ENCODE measurements at places on chromosomes 12 and 14.

- no peak overlapping the region for H3K4me3 ChIP-seq
- no peaks in the 10 kb centered on the region for H3K27me3 ChIP-seq
- no peak overlapping the region for H3K27ac ChIP-seq
- H3K4me1 ChIP-seq = peaks cover 12% of the 10 kb centered on the region
These were observed 5.3 kb upstream of the RAB35 start for GRCh38 chr12:120121766-120122293.

- DNase-seq = peak; percentile 20
- H3K36me3 ChIP-seq = peaks cover 3% of the 10 kb centered on the region
- no peaks in the 10 kb centered on the region for H3K27me3 ChIP-seq
- H3K4me1 ChIP-seq = peaks cover 27% of the 10 kb centered on the region
- peak overlapping the region; percentile 98 for H3K27ac ChIP-seq
- H3K4me3 ChIP-seq = peak overlapping the region; percentile 99
These were observed 1.1 kb upstream of the CSRP2 start for GRCh38 chr12:76879710-76880518.

GRCh38 chr12:47980197-47980596 is 16.8 kb downstream of the TMEM106C start:
- H3K36me3 ChIP-seq = peaks cover 25% of the 10 kb centered on the region
- no peak for DNase-seq
- H3K4me3 ChIP-seq = no peak overlapping the region
- no peaks in the 10 kb centered on the region for H3K4me1 ChIP-seq
- H3K27ac ChIP-seq = no peak overlapping the region
- no peaks in the 10 kb centered on the region for H3K27me3 ChIP-seq

GRCh38 chr12:8036346-8036745 is 3.8 kb downstream of the FOXJ2 start:
- H3K27me3 ChIP-seq = no peaks in the 10 kb centered on the region
- no peak overlapping the region for H3K4me3 ChIP-seq
- peaks cover 5% of the 10 kb centered on the region for H3K36me3 ChIP-seq
- H3K4me1 ChIP-seq = peaks cover 35% of the 10 kb centered on the region

DNA sequence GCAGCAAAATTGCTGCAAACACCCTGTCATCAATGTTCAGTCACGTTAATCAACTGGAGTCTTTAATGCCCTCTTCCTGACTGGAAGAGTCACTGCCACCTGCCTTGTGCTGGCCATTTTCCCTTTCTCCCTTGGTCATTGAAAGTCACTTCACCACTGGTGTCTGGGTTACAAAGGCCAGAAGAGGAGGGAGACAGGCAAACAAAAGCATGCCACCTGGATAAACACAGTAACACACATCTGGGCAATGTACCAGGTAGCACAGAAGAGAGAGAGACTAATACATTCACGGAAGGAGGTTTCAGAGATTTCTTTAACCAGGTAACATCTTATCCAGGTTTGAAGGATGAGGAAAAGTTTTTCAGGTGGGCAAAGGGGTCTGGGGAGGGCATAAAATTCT is 32.7 kb downstream of the GPHB5 start:
- no peaks in the 10 kb centered on the region for H3K27me3 ChIP-seq
- H3K4me3 ChIP-seq = no peak overlapping the region
- H3K4me1 ChIP-seq = no peaks in the 10 kb centered on the region
- H3K27ac ChIP-seq = no peak overlapping the region
- DNase-seq = no peak

GRCh38 chr12:128698301-128698972 is 125.3 kb downstream of the SLC15A4 start:
- peaks cover 5% of the 10 kb centered on the region for H3K4me1 ChIP-seq
- no peak overlapping the region for H3K4me3 ChIP-seq
- no peak overlapping the region for H3K27ac ChIP-seq
- no peaks in the 10 kb centered on the region for H3K36me3 ChIP-seq

- peaks cover 8% of the 10 kb centered on the region for H3K4me1 ChIP-seq
- no peak for DNase-seq
- no peaks in the 10 kb centered on the region for H3K36me3 ChIP-seq
- H3K27me3 ChIP-seq = no peaks in the 10 kb centered on the region
These were observed 19.1 kb upstream of the MAPKAPK5 start for GRCh38 chr12:111822886-111823285.

DNA sequence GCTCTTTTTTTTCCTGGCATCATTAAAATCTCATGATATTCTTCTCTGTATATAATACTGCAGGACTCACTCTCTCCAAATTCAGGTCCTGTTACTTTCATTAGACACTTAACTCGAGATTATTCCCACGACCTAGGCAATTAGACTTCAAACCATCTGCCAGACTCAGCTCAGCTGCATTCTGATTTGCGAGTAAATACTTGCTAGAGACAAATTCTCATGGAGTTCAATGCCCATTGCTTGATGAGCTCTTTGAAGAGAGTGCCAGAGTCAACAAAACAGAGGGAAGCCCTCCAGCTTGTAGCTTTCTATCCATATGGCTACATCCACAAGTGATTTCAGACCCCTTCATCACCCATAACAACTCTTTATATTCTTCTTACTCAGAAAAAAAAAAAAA is 88.3 kb downstream of the GTF2A1 start:
- no peak for DNase-seq
- H3K36me3 ChIP-seq = no peaks in the 10 kb centered on the region
- H3K4me3 ChIP-seq = no peak overlapping the region
- H3K27me3 ChIP-seq = no peaks in the 10 kb centered on the region

DNA sequence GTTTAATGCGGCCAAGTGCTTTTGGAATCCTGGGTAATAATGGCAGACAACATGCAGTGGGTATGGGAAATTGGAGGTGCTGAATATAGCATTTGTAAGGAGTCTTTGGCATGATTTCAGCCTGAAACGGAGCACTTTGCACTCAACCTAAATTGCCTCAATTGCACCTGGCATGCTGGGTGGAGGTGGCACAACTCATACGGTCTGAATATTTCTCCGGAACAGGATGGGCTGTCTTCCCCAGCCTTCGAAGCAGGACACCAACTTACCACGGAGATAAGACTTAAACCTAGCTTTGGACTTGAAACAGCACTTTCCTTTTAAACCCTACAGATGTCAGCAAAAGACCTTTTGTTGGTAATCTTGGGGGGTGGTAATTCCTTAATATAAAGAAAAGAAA is 153.7 kb upstream of the SRRM4 start:
- H3K27ac ChIP-seq = no peak overlapping the region
- no peaks in the 10 kb centered on the region for H3K4me1 ChIP-seq
- no peaks in the 10 kb centered on the region for H3K36me3 ChIP-seq
- DNase-seq = no peak
- H3K27me3 ChIP-seq = peaks cover 9% of the 10 kb centered on the region

DNA sequence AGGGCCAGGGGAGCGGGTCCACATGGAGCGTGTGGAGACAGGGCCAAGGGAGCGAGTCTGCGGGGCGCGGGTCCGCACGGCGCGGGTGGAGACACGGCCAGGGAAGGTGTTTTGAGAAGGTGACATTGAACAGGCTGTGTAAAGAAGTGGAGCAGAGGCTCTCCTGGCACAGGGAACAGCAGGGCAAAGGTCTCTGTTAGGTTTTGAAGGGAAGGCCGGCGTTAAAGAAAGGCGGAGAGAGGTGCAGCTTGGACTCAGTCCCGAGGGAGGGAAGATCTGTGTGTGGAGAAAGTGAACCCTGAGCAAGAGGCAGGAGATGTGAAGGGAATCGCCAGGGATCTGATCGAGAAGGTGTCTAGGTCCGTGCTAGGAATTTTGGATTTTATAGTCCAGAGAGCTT is 1.8 kb downstream of the PXMP2 start:
- peak overlapping the region; percentile 70 for H3K4me3 ChIP-seq
- peaks cover 11% of the 10 kb centered on the region for H3K4me1 ChIP-seq
- peaks cover 10% of the 10 kb centered on the region for H3K27me3 ChIP-seq

- H3K4me3 ChIP-seq = no peak overlapping the region
- no peaks in the 10 kb centered on the region for H3K4me1 ChIP-seq
- peaks cover 1% of the 10 kb centered on the region for H3K36me3 ChIP-seq
- no peak for DNase-seq
These were observed 82.6 kb upstream of the SLC38A4 start for GRCh38 chr12:46908236-46908935.

- no peak overlapping the region for H3K27ac ChIP-seq
- no peak overlapping the region for H3K4me3 ChIP-seq
- no peak for DNase-seq
- peaks cover 2% of the 10 kb centered on the region for H3K36me3 ChIP-seq
- H3K27me3 ChIP-seq = peaks cover 11% of the 10 kb centered on the region
These were observed 291.0 kb downstream of the SNAPC1 start for GRCh38 chr14:62053188-62053587.

DNA sequence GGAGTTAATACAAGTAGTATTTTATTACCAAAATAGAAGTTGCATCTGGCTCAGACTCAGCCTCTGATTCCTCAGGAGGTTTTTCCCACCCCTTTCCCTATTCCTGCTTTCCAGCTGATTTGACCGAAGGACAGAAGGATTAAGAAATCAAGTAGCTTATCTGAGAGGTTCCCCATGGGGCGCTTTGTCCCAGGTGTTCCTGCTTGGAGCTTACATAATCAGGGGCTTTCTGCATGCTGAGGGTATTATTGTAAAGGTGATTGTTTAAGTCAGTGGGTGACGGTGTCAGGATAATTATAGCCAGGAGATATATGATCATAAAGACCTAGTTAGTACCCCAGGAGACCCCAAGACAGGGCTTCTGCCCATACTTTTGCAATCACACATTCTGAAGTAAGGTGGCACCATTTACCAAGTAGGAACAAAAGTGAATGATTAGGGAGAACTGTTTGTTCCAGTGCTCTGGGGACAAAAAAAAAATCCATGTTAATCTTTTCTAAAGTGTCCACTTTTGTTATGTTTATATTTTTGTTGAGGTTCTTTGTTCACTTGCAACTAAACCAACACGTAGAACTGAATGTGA is 921.3 kb downstream of the NRXN3 start:
- H3K27ac ChIP-seq = no peak overlapping the region
- peaks cover 13% of the 10 kb centered on the region for H3K4me1 ChIP-seq
- no peak for DNase-seq
- H3K36me3 ChIP-seq = no peaks in the 10 kb centered on the region

- DNase-seq = no peak
- H3K27me3 ChIP-seq = no peaks in the 10 kb centered on the region
- H3K4me1 ChIP-seq = no peaks in the 10 kb centered on the region
- peaks cover 16% of the 10 kb centered on the region for H3K36me3 ChIP-seq
- H3K27ac ChIP-seq = no peak overlapping the region
- no peak overlapping the region for H3K4me3 ChIP-seq
These were observed 25.8 kb upstream of the CNOT2 start for GRCh38 chr12:70217416-70217815.

DNA sequence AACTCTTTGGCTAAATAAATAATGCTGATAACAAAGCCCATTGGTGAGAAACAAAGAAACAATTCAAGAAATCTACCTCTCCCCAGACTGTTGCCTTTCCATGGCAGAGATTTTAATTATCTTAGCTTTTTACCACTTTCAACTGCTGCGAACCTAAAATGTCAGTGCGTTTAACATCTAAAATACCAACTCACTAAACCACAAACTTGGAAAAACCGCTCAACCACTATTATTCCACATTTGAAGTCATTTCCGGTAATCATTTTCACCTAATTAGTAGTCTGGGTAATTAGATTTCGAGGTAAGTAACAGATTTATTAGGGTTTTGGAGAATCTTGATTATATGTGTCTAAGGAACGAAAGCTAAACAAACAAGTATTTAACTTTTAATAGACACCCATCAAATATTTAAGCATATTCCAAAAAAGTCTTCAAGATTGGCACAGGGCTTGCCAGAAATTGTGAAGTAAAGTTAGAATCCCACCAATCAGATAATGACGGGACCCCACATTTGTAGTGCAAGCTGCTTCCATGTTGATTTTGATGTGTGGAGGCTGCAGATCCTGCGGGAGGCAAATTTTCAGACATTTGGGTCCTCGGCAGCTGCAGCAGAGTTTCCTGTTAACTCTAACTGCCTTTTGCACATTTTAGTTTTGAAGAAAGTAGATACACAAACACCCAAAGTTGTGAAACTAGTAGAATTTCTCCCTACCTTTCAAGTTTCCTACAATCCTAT is 4.1 kb downstream of the OTX2 start:
- H3K4me3 ChIP-seq = no peak overlapping the region
- DNase-seq = no peak
- peaks cover 18% of the 10 kb centered on the region for H3K4me1 ChIP-seq

GRCh38 chr14:91113829-91114078 is at the start of gene DGLUCY:
Gene DGLUCY (plus strand): TSS chr14:91114073. CDS start chr14:91160295, 46,222 bp downstream.
- peaks cover 45% of the 10 kb centered on the region for H3K4me1 ChIP-seq
- H3K36me3 ChIP-seq = peaks cover 12% of the 10 kb centered on the region
- no peak for DNase-seq
- peak within 1 kb of the TSS; percentile 99 for H3K27ac ChIP-seq
